ENCODE measurements at places on chromosomes 16 and 17.

DNA sequence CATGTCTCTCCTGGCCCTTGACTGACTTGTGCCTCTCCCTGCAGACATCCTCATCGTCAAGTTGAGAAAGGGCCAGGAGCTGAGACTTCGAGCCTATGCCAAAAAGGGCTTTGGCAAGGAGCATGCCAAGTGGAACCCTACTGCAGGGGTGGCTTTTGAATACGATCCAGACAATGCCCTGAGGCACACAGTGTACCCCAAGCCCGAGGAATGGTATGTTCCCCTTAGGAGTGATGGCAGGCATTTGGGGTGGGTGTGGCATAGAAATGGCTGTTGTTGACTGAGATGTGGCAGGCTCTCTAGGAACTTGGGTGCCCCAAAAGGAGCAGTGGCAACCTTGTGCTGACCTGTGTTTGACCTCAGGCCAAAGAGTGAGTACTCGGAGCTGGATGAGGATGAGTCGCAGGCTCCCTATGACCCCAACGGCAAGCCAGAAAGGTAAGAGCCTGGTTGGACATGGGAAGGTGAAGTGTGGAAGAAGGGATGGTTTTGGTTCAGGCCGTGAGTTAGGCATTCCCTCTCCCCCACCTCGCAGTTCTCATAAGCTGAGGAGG is 7.5 kb downstream of the POLR2C start:
- DNase-seq: no peak
- H3K36me3 ChIP-seq: peaks cover 65% of the 10 kb centered on the region
- no peaks in the 10 kb centered on the region for H3K4me1 ChIP-seq
- no peak overlapping the region for H3K4me3 ChIP-seq
- H3K27ac ChIP-seq: no peak overlapping the region
- H3K27me3 ChIP-seq: no peaks in the 10 kb centered on the region

DNA sequence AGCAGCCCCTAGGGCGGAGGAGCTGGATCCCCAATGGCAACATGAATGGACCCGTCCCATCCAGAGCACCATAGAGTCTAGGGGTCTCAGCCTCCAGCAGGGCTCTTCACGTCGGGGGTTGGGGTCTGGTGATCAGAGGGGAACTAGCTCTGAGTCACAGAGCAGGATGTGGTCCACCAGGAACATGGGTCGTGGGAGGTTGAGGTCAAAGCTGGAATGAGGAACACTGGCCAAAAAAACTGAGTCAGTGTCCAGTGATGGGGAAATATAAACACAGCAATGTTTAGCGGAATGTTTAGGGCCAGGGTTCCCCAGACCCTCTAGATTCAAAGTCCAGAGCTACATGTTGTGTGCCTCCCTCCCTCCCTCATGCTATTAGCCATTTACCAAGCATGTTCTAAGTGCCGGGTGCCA is 79.1 kb upstream of the C16orf82 start:
- DNase-seq: peak; percentile 94
- peak overlapping the region; percentile 98 for H3K27ac ChIP-seq

DNA sequence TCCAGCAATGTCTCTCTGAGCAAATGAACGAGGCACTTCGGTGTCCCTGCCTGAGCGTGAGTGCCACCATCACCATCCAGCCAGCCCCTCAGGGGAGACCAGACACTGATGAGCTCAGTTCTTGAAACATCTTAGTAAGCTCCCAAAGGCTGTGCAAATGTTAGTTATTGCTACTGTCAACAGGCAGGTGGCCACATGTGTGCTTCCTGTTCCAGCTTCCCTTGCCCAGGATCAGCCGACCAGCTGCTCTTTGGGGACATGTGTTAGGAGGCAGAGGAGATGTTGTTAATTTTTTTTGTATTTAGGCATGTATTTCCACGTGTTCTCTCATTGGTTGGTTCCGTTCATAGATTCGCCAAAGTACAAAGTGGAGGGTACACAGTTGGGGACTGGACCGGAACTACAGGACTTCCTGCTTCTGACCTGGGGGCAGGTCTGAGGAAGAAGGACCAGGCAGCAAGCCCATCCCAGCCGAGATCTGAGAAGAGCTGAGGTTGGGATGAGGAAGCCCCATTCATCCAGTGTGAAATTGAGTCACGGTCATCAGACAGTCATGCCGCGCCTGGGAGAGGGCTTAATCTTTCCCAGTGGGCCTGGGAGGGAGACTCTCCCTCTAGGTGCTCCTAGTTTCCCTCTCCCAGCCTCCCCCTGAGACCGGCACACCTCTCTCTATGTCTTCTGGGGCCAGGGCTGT is 3.8 kb downstream of the TTYH2 start:
- 0 out of 2 replicates have a peak, but pooled peaks cover 2% of the 10 kb centered on the region for H3K4me1 ChIP-seq
- no peaks in the 10 kb centered on the region for H3K27me3 ChIP-seq
- no peak overlapping the region for H3K27ac ChIP-seq
- H3K36me3 ChIP-seq: no peaks in the 10 kb centered on the region

- no peaks in the 10 kb centered on the region for H3K4me1 ChIP-seq
- no peak overlapping the region for H3K27ac ChIP-seq
- H3K4me3 ChIP-seq: no peak overlapping the region
Observed at GRCh38 chr17:73901661-73902415, 257.6 kb upstream of the SDK2 start.

DNA sequence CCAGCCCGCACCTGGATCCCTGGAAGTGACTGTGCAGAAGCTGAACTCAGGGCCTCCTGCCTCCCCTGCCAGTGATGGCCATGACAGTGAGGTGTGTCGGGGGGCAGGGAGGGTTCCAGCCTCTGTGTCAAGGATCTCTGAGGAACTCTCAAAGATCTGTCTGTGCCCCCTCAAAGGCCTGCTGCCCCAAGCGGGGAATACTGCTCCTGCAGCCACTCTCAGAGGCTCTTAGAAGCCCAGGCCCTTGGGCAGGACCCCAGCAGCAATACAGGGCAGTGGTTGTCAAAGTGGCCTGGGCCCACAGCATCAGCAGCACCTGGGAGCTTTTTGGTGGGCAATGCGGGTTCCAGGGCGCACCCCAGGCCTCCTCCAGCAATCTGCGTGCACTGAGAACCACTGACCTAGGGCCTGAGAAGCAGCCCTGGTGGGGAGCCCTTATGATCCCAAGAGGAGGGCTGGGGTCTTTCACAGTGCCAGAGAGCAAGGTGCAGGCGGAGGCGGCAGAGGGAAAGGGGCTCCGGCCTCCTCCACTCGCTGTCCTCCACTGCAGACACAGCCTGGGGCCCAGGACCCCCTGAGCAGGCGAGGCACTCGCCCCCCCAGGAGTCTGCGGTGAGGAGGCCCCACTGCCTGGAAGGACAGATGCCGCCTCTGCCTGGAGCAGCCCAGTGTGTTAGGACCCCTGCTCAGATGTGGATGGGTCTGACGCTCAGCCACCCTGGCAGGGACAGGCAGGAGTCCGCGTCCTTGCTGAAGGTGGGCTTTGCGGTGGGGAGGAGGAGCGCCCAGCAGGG is 42.1 kb downstream of the ENGASE start:
- DNase-seq: no peak
- no peaks in the 10 kb centered on the region for H3K4me1 ChIP-seq
- no peak overlapping the region for H3K4me3 ChIP-seq
- peaks cover 45% of the 10 kb centered on the region for H3K27me3 ChIP-seq
- no peaks in the 10 kb centered on the region for H3K36me3 ChIP-seq

GRCh38 chr16:54588026-54588425 is 301.4 kb upstream of the IRX3 start:
- no peaks in the 10 kb centered on the region for H3K27me3 ChIP-seq
- no peak overlapping the region for H3K4me3 ChIP-seq
- no peak overlapping the region for H3K27ac ChIP-seq
- H3K36me3 ChIP-seq: no peaks in the 10 kb centered on the region

DNA sequence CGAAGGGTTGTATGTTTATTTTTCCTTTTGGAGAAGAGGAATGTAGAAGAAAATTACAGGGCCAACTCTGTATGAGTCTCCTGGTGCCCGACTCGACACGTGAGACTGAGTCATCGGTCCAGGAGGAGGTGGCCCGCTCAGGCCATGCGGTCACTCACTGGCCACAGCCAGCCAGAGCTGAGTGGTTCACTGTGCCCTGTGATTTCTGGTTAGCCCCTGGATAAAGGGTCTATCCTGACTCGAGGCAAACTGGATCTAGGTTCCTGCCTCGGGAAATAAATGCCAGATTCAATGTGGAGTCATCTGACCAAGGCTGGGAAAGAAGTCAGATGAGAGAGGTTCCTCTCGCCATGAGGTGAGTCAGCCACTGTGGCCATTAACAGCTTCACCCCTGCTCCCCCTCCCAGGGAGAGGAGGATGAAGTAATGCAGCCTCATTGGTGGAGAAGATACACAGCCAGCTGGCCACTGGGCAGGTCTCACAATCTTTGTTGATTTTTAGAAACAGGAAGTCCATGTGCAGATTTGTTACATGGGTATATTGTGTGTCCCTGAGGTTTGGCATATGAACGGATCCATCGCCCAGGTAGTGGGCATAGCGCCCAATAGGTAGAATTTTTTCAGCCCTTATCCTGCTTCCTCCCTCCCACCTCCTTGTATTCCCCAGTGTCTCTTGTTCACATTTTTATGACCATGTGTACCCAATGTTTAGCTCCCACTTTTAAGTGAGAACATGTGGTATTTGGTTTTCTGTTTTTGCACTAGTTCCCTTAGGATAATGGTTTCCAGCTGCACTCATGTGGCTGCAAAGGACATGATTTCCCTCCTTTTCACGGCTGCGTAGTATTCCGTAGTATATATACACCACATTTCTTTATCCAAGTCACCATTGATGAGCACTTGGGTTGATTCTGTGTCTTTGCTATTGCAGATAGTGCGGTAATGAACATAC is 21.7 kb upstream of the USP36 start:
- H3K4me1 ChIP-seq: peaks cover 11% of the 10 kb centered on the region
- peak; percentile 98 for DNase-seq
- peak overlapping the region; percentile 82 for H3K27ac ChIP-seq
- peaks cover 17% of the 10 kb centered on the region for H3K36me3 ChIP-seq

GRCh38 chr17:37815536-37815935 is 70.7 kb upstream of the HNF1B start:
- H3K27ac ChIP-seq: no peak overlapping the region
- no peak overlapping the region for H3K4me3 ChIP-seq
- H3K4me1 ChIP-seq: peaks cover 7% of the 10 kb centered on the region
- H3K27me3 ChIP-seq: no peaks in the 10 kb centered on the region

DNA sequence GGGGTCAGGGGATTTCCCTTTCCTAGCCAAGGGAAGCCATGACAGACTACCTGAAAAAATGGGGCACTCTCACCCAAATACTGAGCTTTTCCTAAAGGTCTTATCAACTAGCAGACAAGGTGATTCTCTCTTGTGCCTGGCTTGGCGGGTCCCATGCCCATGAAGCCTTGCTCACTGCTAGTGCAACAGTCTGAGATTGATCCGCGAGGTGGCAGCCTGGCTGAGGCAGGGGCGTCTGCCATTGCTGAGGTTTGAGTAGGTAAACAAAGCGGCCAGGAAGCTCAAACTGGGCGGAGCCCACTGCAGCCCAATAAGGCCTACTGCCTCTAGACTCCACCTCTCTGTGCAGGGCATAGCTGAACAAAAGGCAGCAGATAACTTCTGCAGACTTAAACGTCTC is 152.6 kb upstream of the PMFBP1 start:
- no peak overlapping the region for H3K4me3 ChIP-seq
- H3K36me3 ChIP-seq: no peaks in the 10 kb centered on the region
- no peaks in the 10 kb centered on the region for H3K27me3 ChIP-seq
- no peaks in the 10 kb centered on the region for H3K4me1 ChIP-seq
- DNase-seq: no peak
- no peak overlapping the region for H3K27ac ChIP-seq

- peaks cover 15% of the 10 kb centered on the region for H3K36me3 ChIP-seq
- peaks cover 4% of the 10 kb centered on the region for H3K4me1 ChIP-seq
- DNase-seq: peak; percentile 19
Observed at GRCh38 chr16:31202414-31203375, at the start of gene PYCARD. Gene PYCARD (minus strand): TSS chr16:31202760. CDS start chr16:31202690, 70 bp downstream.

GRCh38 chr17:8226536-8227237 is 16.3 kb upstream of the AURKB start:
- H3K4me1 ChIP-seq: peaks cover 9% of the 10 kb centered on the region
- H3K36me3 ChIP-seq: peaks cover 27% of the 10 kb centered on the region
- peak overlapping the region; percentile 18 for H3K27ac ChIP-seq
- peak overlapping the region; percentile 43 for H3K4me3 ChIP-seq

DNA sequence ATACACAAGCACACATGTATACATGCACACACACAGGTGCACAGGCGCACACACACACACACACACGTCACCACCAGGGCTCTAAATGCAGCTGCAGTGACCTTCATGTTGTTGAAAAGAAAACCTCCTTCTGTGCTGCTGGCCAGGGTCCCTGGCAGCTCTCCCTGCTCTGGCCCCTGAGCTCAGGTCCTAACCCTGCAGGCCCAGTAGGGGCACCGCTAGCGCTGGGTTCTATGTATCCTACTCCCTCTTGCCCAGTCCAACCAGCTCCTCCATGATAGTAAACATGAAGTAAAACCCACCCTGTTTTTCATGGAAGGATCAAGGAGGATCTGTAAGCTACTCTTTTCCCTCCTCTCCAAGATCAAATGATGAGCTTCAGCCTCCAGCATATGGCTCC is 172.8 kb downstream of the RBFOX3 start:
- no peak for DNase-seq
- no peak overlapping the region for H3K4me3 ChIP-seq
- H3K27me3 ChIP-seq: peaks cover 2% of the 10 kb centered on the region
- H3K27ac ChIP-seq: no peak overlapping the region
- H3K4me1 ChIP-seq: no peaks in the 10 kb centered on the region

- no peak overlapping the region for H3K27ac ChIP-seq
- peaks cover 5% of the 10 kb centered on the region for H3K27me3 ChIP-seq
- no peaks in the 10 kb centered on the region for H3K36me3 ChIP-seq
- DNase-seq: no peak
- H3K4me3 ChIP-seq: no peak overlapping the region
- H3K4me1 ChIP-seq: no peaks in the 10 kb centered on the region
Observed at GRCh38 chr17:17503566-17504130, 7.5 kb upstream of the RASD1 start.

DNA sequence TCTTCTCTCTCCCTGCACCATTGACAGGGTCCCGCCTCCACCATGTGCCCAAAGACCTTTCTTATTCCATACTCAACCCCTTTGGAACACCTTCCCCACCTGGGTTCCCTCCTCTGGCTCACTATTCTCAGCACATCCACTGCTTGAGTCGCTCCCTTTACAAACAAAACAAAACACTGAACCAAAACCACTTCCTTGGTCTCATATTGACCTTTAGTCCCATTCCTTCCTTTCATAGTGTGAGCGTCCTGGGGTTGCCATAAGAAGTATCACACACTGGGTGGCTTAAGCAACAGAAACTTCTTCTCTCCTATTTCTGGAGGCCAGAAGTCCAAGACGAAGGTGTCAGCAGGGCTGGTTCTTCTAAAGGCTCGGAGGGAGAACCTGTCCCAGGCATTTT is 6.1 kb upstream of the TNRC6C start:
- H3K4me1 ChIP-seq: no peaks in the 10 kb centered on the region
- DNase-seq: no peak
- no peaks in the 10 kb centered on the region for H3K36me3 ChIP-seq
- no peak overlapping the region for H3K4me3 ChIP-seq

- H3K4me3 ChIP-seq: no peak overlapping the region
- peaks cover 2% of the 10 kb centered on the region for H3K36me3 ChIP-seq
- H3K27ac ChIP-seq: no peak overlapping the region
- H3K27me3 ChIP-seq: peaks cover under 1% of the 10 kb centered on the region
- H3K4me1 ChIP-seq: peaks cover 19% of the 10 kb centered on the region
Observed at GRCh38 chr16:50267651-50268050, 1.3 kb downstream of the ADCY7 start.

GRCh38 chr16:4071686-4072561 is 44.3 kb downstream of the ADCY9 start:
- peaks cover 4% of the 10 kb centered on the region for H3K4me1 ChIP-seq
- no peak overlapping the region for H3K27ac ChIP-seq

GRCh38 chr17:46192189-46192438 is 1.1 kb downstream of the KANSL1 start:
- no peak for DNase-seq
- peak overlapping the region; percentile 89 for H3K27ac ChIP-seq
- no peaks in the 10 kb centered on the region for H3K36me3 ChIP-seq
- H3K4me3 ChIP-seq: peak overlapping the region; percentile 62

Measured in IMR-90 (cell line).